ENCODE measurements at places on chromosomes 1 and 21. TPM values are rescaled to one million over a fixed set of nuclear protein-coding genes. Genes with fewer than 3 reads are reported as not detected.

Gene CASQ1
- not detected for total RNA-seq

Gene HSD3B1
- not detected for total RNA-seq

Gene PTAFR
- total RNA-seq: 5.4 TPM

Gene GPR25
- under 0.01 TPM for total RNA-seq

Gene LAMC2
- total RNA-seq: under 0.01 TPM

Gene CA6
- not detected for total RNA-seq

Gene TPTE
- total RNA-seq: not detected

Gene AMY1C
- not detected for total RNA-seq

GRCh38 chr1:110556471-110556807, 37.5 kb upstream of the KCNA10 start:
- DNase-seq: no peak

- no peak for DNase-seq
Measured at GRCh38 chr1:180966312-180966711, 53.6 kb downstream of the KIAA1614 start.

- no peak for DNase-seq
Measured at GRCh38 chr1:216045400-216045799, 377.8 kb downstream of the USH2A start.

DNA sequence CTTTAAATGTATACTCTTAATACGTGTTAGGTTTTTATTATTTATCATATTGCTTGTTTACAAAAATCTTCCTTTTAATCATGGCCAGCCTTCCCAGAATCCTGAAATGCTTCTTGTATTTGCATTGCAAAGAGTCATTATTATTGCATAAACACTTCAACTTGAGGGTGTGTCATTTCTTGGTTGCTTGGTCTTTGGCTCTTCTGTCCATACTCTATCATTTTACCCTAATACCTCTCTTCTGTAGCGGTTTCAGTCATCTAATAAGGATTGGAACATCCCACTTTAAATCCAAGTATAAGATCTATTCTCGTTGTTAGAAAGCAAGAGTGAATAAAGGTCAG, 200.6 kb upstream of the CACYBP start:
- DNase-seq: no peak

DNA sequence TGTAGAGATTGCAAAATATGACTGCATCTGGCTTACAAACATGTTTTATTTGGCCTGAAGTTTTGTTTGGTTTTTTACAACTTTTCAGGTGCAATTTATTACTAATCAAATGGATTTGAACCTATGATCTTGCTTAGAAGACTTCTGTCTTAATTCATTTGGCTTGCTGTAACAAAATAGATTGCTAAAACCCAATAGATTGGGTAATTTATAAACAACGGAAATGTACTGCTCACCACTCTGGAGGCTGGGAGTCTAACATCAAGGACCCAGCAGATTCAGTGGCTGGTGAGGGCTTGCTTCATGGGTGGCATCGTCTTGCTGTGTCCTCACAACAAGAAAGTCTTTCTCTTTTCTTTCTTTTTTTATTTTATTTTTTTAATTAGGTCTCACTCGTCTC, 72.9 kb downstream of the LBR start:
- DNase-seq: no peak

DNA sequence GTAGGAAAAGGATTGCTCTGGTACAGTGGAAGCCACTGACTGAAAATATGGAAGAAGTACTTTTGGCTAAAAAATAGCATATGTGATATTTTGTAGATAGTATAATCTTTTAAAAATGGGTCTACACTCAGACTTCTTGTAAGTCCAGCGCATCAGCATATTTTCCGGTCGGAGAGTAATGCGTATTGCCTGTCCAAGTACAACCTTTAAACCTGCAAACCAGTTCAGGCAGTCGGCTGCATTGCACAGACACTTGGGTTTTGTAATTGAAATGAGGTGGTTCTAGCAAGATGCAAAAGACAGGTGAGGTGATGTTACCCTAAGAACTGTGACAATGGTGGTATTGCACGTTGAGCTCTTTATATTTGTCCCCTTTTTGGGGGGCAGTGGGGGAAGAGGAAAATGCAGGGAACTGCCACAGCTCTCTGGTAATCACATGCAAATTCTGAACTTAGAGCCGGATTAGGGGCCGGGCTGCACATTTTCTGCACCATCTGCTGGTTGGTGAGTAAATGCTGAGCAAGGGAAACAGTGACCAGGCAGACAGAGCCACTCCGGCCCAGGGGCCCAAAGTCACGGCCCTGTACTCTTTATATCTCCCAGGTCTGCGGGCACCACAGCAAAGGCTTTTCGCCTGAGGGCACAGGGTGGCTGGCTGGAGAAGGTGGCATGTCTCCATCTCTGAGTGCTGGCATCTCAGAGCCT, 2.3 kb downstream of the GPR137B start:
- DNase-seq: no peak

- peak; percentile 1 for DNase-seq
Measured at GRCh38 chr1:100184536-100184935, 6.5 kb upstream of the LRRC39 start.

DNA sequence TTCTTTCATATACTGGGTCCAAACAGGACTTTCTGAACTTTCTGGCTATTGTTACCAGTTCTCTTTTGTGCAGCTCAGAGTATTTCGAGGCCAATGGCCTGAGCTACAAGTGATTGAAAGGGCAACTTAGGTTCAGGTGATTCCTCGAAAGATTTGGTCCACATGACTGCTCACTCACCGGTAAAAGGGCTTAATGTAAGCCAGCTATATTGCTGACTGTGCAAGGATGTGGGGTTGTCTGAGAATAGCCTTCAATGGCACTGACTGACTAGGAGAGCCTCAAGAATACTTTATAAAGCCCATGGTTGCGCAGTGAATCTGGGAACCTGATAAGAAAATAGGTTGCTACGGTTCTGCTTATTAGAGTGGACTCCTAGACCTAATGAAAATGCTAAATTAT, 269.0 kb downstream of the SEC16B start:
- no peak for DNase-seq

GRCh38 chr21:35298757-35299156, 249.7 kb upstream of the RUNX1 start:
- no peak for DNase-seq

GRCh38 chr21:44298301-44298700, 1.6 kb upstream of the PFKL start:
- DNase-seq: peak; percentile 56

GRCh38 chr1:230270185-230270558, 156.0 kb downstream of the PGBD5 start:
- DNase-seq: no peak
